NCI-H2171 treated with DMSO at 0.1 percent for 48 hours (cell line): ENCODE measurements at places on chromosomes 2 and 18.
A peak's percentile ranks its signal among the peaks of the same experiment; 100 is the strongest.

DNA sequence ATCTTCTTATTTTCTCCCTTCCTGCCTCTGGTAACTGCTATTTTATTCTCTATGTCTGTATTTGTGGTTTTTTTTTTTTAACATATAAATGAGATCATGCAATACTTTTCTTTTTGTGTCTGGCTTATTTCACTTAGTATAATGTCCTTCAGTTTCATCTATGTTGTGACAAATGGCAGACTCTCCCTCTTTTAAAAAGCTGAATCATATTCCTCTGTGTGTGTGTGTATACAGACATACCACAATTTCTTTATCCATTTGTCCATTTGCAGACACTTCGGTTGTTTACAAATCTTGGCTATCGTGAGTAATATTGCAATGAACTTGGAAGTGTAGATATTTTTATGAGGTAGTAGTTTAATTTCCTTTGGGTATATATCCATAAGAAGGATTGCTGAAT lies 7.0 kb downstream of the GTF2A1L start:
- no peak for DNase-seq

DNA sequence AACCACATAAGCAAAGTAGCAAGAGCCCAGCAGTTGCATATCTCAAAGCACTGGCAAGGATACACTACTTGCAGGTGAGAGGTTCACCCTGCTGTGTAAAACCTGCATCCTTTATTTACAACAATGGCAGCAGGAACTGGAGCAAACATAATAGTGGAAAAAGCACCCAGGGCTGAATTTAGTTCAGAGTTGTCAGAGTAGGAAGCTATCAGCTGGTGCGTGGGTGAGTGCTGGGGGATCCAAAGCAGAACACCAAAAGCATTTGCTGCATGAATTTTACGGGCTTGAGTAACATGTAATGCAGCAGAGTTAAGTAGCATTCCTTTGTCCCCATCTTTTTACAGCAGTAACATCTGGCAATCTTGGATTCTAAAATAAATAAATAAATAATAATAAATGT lies 73.5 kb upstream of the SRD5A2 start:
- DNase-seq = no peak

- no peak for DNase-seq
Measured at GRCh38 chr2:122101319-122101718, 345.9 kb downstream of the TSN start.

DNA sequence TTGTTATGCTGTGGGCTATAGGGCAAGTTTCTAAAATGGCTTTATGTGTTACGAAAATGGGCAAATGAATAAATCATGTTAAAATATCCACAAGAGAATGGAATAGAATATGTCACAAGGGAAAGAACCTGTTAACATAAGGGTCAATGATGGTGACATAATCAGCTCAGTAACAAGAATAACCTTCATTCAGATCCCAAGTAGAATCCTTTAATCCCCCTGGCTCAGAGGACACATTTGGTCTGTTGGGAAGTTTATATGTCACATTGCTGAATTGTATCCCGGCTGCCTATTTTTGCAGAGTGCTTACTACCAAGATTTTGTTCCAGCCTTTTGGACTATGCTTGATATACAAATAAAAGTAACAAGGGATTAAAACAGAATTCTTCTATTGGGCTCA lies 13.1 kb upstream of the LGALSL start:
- no peak for DNase-seq

GRCh38 chr2:181105562-181105961 lies 125.2 kb downstream of the UBE2E3 start:
- DNase-seq = no peak

GRCh38 chr18:10033016-10033399 lies 119.2 kb downstream of the VAPA start:
- no peak for DNase-seq

DNA sequence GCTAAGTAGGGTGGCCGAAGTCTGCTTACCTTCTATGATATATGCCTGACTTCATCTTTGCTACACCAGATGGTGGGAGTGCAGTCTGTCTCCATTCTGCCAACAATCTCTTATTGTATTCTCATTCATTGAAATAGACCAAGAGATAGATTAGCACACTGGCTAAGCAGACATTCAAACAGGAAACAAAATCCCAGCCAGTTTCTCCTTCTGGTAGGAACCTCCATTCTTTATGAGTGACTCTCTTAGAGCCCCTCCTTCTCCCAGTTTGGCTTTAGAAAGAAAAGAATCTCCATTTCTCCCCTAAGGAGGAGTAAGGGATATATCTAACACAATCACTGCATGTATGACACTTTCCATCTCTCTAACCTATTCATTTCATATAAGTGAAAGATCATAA lies 118.9 kb upstream of the COL5A2 start:
- no peak for DNase-seq

DNA sequence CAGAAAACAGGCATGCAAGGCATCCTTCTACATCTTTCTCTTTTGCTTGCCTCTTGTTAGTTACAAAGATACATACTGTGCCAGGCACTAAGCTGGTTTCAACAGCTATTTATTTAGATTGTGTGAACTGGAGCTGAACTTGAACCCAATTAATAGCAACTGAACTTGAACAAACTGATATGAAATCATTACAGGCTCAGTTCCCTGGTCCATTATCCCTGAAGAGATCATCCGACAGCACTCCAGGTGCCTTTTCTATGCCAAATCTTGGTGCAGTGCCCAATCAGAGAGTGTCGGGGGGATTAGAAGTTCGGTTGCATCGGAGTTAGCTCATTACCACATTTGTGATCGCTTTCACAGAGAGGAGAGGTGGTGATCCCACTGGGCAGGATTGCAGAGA lies 477.6 kb downstream of the PARD3B start:
- DNase-seq = peak; percentile 97

GRCh38 chr2:239195992-239196391 lies 204.8 kb downstream of the HDAC4 start:
- no peak for DNase-seq
